ENCODE measurements at places on chromosomes 7 and 10.

DNA sequence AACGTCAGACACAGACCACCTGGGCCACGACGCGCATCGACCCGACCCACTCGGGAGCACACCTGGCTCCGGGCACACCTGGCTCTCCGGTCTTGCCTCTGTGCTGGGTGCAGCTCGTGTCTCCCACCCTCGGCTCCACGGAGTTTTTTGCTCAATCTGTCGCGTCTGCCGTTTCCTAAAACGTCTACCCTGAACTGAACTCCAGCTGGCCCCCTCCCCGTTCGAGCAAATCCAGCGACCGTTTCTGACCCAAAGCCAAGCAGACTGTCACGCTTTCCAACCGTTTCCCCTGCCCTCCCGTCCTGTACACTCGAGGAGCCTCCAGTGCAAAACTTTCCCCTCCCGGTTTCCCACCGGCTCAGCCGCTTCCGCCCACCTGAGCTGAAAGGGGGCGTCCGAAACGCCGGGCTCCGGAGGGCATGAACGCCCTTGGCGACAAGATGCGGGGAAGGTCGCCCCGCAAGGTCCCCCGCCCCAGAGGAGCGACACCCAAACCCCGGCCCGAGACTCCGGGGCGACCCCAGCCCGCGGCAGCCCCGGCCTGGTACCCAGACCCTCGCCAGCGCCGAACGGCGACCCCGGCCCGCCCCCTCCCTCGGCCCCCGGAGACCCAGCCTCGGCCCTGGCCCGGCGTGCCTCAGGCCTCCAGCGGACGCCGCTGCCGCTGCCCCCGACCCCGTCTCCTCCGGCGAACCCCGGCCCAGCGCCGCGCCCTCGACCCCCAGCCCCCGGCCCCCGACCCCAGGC lies 557 bp downstream of the CYTH3 start:
- DNase-seq: no peak

- DNase-seq: no peak
Measured at GRCh38 chr10:91883549-91884444, 25.5 kb downstream of the FGFBP3 start.

GRCh38 chr10:118551535-118552100 lies 43.8 kb downstream of the PRLHR start:
- no peak for DNase-seq

- no peak for DNase-seq
Measured at GRCh38 chr10:132270256-132270655, 37.5 kb downstream of the STK32C start.

DNA sequence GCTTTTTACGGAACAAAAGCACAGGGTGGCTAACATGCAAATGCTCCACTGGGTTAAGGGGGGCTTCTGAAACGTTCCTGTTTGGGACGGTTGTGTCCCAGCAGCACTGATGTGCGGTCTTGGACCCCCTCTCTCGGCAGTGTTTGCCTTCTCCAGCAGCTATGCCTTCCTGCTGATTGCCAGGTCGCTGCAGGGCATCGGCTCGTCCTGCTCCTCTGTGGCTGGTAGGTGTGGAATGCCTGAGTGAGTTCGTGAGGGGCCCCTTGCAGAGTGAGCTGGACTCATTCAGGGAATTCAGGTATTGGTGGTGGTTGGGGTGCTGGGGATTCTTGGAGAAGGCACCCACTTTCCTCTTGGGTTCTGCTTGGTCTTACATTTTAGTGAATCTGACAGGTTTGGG lies 13.0 kb downstream of the SLC18A2 start:
- DNase-seq: no peak

GRCh38 chr10:58570307-58570723 lies 57.6 kb downstream of the BICC1 start:
- DNase-seq: no peak

- no peak for DNase-seq
Measured at GRCh38 chr10:59877191-59877671, 29.1 kb downstream of the CCDC6 start.

DNA sequence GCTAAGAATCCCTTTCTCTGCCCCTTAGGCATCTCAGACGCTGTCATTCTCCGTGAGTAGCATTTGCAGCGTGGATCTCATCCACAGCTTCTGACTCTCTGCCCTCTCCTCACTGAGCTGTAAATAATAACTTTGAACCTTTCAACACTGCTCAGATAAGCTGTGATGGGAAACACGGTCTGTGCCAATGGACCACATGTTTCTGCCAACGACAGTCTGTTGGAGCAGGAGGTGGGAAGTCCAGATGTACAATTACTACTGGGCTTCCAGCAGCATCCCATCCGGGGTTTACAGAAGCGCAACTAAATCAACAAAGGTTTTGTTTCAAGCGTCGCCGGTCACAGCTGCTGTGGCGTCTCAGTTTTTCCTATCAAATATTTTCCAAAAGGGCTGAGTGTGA lies 1110.6 kb downstream of the TYW1 start:
- peak; percentile 6 for DNase-seq

DNA sequence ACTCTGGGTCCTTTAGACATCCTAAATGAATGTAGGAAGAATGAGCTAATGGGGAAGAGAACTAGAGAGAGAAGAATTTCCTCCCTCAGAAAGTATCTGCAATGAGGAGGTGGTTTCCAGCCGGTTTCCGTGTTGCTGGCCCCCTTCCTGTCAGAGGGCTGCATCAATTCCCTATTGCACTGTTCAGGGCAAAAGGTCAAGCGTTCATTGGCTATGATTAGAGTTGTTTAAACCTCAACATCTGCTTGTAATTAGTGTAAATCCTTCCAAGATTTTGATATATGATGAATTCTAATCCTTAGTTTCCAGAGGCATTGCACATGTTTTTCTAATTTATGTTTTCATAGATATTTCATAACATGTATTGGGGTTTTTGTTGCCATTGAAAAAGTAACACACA lies 107.3 kb upstream of the SGCE start:
- no peak for DNase-seq

- no peak for DNase-seq
Measured at GRCh38 chr10:45061982-45062381, 61.3 kb downstream of the ZNF22 start.

DNA sequence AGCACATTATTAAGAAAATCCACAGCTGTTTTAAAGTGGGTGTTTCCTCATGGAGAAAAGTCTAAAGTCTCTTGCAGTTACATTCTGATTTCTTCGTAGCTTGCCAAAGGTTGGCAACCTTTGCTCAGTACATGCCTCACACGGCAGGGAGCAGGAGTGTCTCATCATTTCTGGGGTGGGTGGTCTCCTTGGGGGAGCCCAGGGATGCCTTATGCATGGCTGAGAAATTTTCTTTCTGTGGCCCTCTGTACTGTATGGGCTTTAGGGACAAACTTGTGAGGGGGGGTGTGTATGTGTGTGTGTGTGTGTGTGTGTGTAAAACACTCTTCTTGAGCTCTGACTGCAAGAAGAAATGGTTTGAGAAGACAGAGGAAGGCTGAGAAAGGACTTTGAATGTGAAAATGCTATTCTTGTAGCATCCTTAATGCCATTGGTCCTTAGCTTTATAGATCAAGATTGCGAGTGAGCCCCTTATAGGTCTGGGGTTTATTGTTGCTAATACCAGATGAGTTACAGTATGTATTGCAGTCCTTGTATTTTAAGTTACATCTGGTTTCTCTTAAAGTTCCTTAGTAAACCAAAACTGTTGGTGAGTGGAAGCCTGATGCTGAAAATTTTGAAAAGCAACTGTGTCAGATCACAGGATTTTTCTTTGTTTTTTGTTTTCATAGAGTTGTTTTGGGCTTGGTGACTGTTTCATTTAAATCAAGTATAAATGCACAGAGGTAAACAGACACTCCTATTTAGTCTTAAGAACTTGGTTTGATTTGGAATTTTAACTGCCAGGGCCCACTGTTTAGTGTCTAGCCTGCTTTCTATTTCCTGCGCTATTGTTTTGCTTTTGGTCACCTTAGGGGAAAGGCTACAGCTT lies 242.0 kb downstream of the BICC1 start:
- DNase-seq: no peak

DNA sequence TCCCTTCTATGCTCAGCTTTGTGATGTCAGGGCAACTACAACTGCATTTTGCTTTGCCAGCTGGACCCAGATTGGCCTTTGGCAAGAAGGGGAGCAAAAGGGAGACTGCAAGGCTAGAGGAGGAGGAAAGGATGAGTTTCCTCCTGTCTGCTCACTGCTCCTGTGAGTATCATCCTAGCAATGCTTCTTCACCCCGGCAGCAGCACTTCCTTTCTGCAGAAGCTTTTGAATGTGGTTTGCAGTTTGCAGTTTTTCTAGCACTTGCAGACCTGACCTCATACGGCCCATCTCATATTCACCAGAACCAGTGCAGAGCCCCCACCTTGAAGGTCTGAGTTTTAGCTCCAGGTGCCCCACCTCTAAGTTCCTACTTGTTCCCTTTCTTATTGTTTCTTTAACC lies 14.8 kb downstream of the C7orf33 start:
- no peak for DNase-seq

- no peak for DNase-seq
Measured at GRCh38 chr7:98395481-98395880, 5.4 kb downstream of the BAIAP2L1 start.

DNA sequence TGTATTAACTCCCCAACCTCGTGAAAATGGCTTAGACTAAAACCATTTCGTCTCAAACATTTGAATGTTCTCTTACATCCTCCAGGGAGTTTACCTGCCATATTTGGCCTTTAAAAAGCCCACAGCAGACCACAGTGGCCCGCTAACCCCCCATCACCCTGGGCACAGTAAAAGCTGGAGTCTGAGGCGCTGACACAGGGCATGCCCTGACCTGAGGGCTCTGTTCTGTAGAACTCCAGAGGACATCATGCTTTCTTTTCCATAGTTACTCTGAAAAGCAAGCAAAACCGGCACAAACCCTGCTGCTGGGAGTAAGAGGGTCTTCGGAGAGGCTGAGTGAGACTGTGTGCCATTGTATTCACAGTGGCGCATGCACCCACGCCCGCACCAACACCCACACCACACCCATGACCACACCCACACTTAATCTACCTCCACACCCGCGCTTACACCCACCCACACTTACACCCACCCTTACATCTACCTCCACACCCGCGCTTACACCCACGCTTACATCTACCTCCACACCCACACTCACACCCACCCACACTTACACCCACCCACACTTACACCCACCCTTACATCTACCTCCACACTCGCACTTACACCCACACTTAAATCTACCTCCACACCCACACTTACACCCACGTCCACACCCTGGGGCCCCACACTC lies 32.1 kb downstream of the LRRC27 start:
- no peak for DNase-seq

- DNase-seq: no peak
Measured at GRCh38 chr7:122269241-122269640, 35.3 kb downstream of the FEZF1 start.

DNA sequence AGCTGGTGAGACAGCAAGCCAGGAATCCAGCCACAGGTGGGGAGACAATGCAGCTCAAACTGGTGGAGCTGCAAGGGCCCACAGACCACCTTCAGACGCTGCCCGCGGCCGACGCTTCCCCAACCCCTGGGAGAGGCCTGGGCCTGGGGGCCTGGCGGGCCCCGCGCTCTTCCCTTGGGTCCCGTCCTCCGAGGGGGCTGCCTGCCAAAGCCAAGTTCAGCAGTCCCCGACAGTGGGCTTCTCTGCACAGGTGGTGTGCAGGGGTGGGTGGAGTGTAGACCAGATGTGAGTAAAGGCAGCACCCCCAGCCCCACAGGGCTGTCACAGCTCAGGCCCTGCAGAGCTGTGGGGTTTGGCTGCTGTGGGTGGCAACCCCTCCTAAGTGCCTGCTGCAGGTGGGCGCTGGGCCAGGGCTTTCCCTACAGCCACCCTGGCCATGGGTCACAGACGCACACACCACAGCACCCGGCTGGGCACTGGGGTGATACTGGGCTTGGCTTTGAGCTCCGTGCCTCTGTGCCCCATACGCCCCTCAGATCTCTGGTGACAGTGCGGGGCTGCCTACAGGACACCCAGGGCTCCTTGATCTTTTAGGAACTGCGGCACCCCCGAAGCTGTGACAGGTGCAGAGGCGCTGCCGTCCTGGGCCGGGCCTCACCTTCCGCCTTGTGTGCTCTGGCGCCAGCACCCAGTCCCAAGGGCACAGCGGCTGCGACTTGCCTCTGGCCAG lies 20.5 kb downstream of the BNIP3 start:
- no peak for DNase-seq

GRCh38 chr10:77361831-77362230 lies 275.8 kb downstream of the KCNMA1 start:
- no peak for DNase-seq

- DNase-seq: no peak
Measured at GRCh38 chr10:69377933-69378332, 38.8 kb downstream of the TACR2 start.

Data from NCI-H187 (cell line).